ENCODE measurements at places on chromosomes 11 and 22.
A peak's percentile ranks its signal among the peaks of the same experiment; 100 is the strongest.

GRCh38 chr11:44246726-44247125 is 63.2 kb downstream of the ALX4 start:
- DNase-seq, result no peak

GRCh38 chr11:72634472-72635095 is 39.6 kb downstream of the PDE2A start:
- no peak for DNase-seq

DNA sequence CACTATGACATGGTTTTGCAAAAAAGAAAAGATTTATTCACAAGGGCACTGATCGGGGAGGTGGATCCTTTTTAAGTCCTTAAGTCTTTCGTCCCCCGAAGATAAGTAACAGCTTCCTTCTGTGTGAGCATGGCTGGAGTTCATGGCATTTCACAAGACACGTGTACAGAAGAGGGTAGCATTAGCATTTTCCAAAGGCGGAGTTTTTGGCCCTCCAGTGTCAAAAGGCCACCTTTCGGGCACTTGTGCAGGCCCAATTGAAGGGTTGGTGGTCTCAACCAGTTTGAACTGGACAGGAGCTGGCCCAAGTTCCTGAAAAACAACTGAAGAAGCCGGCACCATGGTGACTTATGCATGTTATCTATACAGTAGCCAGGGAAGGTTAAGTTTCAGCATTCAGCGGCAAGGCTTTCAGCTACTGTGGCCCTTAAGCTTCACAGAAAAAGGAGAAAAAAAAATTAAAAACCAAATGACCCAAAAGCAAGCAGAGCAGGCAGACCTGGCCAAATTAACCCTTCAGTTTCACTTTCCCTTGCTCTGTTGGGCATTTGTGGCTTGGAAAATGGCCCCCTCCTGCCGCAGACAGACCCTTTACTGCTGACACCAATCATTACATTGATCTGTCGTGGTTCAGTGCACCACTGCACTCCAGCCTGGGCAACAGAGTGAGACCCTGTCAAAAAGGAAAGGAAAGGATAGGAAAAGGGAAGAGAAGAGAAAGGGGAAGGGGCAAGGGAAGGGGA is 18.7 kb downstream of the ZNF74 start:
- no peak for DNase-seq

DNA sequence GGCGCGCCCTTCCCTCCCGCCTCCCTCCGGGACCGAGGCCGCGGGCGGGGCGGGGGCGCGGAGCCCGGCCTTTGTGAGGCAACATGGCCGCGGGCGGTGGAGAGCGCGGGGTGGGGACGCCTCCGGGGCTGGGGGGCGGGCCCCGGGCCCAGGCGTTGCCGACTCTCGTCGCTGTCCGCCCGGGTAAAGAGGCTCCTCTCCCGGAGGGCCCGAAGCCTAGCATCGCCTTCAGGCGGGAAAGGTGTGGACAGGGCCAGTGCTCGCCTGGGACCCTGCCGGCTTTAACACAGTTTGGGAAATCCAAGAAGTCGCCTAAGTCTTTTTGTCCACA is 369 bp downstream of the DGCR8 start:
- DNase-seq, result peak; percentile 81

DNA sequence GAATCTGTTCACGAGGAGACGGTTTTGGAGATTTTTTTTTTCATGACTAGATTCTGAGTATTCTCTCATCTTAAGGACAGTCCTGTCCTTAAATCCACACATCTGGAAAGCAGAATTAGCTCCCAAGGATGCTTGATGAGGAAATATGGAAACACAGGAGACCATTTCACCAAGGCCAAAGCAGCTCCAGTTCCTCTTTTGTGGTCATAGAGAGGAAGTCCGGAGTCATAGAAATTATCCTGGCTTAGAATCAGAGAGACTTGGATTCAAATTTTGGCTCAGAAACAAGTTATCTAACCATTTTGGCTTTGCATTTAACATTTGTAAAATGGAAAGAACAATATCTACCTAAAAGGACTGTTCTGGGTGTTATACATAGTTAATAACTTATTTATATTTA is 7.3 kb upstream of the TEAD1 start:
- DNase-seq, result no peak

DNA sequence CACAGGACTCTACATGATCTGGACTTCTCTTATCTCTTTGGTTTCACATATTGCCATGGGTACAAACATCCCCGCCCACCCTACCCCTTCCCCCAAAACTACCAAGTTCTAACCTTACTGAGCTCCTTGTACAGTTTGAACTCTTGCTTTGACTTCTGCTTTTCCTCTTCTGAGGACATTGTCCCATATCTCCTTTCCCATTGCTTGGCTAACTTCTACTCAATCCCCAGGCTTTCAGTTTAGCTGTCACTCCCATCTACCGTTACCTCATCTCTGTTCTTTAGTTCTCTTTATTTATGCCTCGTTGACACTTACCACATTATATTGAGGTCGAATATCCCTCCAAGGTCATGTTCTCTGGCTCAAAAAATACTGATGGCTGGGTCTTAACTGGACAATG is 393.5 kb upstream of the CADM1 start:
- no peak for DNase-seq

GRCh38 chr11:86984701-86985100 is 29.5 kb upstream of the FZD4 start:
- DNase-seq, result no peak

DNA sequence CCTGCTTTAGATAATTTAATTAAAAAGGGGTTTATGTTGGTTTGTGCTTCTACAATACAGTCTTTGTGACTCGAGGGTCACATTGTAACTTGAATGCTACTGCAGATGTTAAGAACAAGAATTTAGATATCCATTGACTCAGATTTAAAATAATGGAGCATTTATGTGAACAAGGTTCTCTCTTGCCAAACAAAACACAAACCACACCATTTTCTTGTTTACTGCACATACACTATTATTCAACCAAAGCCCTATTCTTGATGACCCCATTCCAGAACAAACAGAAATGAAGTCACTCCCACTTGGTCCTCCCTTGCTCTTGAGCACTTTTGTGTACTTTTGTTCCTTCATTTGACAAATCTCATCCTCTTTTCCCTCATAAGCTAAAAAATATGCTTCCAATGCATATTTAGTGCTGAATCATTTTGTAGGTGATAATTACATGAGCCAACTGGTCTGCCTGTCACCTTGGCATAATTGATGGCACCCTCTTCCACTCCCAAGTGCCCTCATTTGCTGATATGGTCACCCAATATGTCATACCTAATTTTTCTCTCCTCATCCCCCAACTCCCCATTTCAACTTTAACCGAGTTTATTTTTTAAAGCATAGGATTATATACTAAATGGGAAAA is 2.8 kb downstream of the C11orf71 start:
- DNase-seq, result no peak

- no peak for DNase-seq
Observed at GRCh38 chr11:47950396-47950795, 30.0 kb upstream of the PTPRJ start.

- DNase-seq, result no peak
Observed at GRCh38 chr22:31436132-31436531, 36.7 kb downstream of the DRG1 start.

GRCh38 chr11:61999141-61999975 is 31.9 kb upstream of the FTH1 start:
- DNase-seq, result peak; percentile 21

- no peak for DNase-seq
Observed at GRCh38 chr22:40415531-40416266, 45.3 kb downstream of the SGSM3 start.

GRCh38 chr11:12606597-12606996 is 67.6 kb upstream of the TEAD1 start:
- DNase-seq, result no peak

DNA sequence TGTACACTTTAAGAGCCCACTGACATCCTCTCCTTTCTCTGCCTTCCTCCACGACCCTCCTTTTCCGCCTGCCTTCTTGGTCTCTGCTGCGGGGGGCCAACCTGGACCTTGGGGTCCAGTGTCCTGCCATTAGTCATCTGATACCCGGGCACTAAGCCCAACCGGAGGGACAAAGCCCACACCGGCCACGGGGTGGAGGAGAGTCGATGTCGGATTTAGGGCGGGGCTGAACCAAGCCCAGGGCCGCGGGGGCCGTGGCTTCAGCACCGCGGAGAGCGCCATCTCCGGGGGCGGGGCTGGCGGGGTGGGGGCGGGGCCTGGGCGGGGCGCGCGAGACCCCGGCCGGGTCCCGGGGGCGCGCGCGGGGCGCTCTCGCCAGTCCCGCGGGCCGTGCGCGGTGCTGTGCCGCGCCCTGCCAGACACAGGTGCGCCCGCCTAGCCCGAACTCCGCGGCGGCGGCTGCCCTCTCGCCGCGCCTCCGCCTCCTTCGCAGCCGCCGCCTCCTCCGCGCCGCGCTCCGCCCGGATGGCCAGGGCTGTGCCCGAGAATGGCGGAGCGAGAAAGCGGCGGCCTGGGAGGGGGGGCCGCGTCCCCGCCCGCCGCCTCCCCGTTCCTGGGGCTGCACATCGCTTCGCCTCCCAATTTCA is at the start of gene MAPK8IP1:
MAPK8IP1 (plus strand) TSS at position 378 of the 647 bp plus-strand sequence; CDS start at position 548, 170 bp downstream.
- DNase-seq, result no peak

GRCh38 chr11:120573756-120574354 is 62.3 kb downstream of the GRIK4 start:
- no peak for DNase-seq

GRCh38 chr11:57459164-57460021 is 935 bp upstream of the RTN4RL2 start:
- no peak for DNase-seq

DNA sequence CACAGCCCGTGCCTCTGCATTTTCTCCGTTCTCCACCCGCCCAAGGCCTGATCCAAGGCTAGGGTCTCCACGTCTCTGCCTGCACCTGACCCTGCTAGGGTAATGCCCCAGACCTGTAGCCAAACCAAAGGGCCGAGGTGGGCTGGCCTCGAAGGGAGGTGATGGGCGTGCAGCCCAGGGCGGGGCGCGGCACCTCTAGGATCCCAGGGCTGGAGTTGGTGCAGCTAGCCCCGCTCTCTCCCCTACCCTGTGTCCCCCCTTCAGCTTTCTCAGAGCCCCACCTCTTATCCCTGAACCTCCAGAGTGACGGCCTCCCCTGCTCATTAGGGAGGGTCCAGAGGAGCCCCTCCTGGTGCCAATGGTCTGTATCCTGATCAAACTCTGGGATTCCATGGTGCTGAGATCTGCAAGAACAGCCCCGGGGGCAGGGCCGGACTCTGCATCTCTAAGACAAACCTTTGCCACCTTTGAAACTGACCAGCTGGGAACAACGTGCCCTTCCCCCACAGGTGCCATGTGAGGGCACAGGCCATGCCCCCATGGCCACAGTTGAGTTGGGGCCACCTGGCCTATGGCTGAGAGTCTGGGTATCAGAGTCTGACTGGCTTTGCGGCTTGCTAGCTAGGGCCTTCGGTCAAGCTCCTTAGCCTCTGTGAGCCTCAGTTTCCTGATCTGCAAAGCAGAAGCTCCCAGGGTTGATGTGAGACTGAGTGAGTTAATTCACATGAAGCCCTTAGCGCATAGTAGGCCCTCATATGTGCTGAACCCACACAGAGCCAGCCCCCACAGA is 23.1 kb upstream of the CBX7 start:
- DNase-seq, result no peak

DNA sequence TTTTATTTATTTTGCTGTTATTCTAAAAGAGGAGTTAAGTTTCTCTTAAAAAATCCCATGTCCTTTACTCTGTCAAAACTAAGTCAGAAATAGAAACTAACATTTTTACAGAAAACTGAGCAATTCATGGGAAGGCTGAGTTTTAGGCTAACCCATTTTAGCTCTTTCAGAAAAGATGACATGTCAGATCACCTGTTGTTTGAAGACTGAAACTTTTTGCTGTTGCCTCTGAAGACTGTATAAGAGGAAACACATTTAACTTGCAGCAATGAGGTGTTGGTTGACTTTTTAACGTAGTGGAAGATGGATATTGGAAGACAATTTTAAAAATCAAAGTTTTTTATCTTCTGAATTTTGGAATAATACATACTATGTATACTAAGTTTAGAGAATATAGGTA is 115.4 kb downstream of the METTL15 start:
- DNase-seq, result no peak

GRCh38 chr11:92838759-92839310 is 130.6 kb upstream of the MTNR1B start:
- DNase-seq, result no peak

DNA sequence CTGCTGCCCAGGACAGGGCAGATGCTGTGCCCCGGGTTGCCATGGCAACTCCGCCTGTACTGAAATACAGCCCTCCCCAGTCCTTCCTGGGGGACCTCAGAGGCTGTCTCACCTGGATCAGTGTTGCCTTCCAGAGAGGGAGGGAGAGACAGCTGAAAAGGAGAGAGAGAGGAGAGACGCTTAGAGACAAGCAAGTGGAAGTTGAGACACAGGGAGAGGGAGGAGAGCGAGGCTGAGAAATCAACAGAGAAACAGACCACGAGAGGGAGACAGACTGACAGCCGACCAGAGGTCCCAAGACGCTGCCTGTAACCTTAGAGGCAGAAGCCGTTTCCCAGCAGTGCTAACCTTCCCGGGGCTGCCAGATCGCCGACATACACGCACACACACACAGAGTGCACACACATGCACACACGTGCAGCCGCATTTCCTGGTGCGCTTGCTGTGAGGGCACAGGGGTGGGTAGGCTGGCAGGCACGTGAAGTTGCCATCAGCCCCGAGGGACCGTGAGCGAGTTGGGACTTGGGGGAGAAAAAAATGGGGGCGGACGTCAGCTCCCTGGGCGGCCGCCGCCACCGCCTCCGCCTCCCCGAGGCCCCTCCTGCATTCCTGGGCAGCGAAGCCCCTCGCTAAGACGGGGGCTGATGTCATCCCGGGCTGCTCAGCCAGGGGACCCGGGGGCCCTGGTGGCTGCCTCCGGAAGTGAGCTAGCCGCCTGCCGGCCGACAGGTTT is 88.6 kb upstream of the CRYBB3 start:
- DNase-seq, result no peak

DNA sequence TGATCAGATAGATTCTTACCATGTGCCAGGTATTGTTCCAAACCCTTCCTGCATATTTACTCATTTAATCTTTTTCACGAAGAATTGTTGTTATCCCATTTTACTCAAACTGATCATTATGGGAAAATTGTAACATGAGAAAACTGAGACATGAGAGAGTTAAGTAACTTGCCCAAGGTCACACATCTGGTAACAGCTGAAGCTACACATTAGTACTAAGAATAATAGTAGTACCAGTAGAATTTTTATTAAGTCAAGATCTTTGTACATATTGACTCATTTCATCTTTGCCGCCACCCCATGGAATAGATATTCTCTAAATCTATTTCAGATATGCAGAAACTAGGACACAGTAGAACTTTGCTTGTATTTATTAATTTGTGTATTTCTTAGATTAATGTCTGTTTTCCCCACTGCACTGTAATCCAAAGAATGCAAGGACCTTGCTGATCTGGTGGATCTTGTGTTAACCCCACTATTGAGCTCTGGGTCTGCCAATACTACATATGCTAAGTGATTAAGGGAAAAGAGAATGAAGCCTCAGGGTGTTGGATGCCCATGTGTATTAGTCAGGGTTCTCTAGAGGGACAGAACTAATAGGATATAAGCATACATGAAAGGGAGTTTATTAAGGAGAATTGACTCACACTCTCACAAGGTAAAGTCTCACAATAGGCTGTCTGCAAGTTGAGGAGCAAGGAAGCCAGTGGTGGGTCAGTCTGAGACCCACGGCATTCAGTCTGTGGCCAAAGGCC is 72.8 kb downstream of the PARVA start:
- no peak for DNase-seq

- DNase-seq, result no peak
Observed at GRCh38 chr11:110860461-110860860, 148.2 kb upstream of the ARHGAP20 start.

- no peak for DNase-seq
Observed at GRCh38 chr11:846496-847098, 3.9 kb downstream of the TSPAN4 start.

Measured in activated naive CD4-positive, alpha-beta T cell treated with anti-CD3 and anti-CD28 coated beads, Interleukin-2, amount 50 U/mL, for 72 hours (primary cell).